ENCODE measurements at places on chromosomes 1 and 21.

DNA sequence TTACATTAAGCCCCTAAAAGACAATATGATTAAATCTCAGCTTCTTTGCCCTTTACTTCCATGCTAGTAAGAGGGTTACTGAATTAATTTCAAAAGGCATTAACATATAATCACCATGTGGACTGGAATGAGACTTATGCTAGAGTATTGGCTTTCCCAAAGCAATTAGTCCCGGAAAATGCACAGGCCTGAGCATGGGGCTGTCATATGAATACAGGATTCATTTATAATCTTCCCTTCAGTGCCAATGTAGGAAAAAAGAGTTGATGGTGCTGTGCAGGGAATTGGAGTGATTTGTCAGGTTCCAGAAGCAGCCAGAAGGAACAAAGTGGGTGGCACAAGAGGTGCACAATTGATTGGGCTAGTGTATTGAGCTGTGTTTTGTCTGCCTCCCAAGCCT, 199.0 kb upstream of the L1TD1 start:
- DNase-seq: no peak

GRCh38 chr1:157156058-157156541, 17.9 kb upstream of the ETV3 start:
- peak; percentile 93 for DNase-seq

DNA sequence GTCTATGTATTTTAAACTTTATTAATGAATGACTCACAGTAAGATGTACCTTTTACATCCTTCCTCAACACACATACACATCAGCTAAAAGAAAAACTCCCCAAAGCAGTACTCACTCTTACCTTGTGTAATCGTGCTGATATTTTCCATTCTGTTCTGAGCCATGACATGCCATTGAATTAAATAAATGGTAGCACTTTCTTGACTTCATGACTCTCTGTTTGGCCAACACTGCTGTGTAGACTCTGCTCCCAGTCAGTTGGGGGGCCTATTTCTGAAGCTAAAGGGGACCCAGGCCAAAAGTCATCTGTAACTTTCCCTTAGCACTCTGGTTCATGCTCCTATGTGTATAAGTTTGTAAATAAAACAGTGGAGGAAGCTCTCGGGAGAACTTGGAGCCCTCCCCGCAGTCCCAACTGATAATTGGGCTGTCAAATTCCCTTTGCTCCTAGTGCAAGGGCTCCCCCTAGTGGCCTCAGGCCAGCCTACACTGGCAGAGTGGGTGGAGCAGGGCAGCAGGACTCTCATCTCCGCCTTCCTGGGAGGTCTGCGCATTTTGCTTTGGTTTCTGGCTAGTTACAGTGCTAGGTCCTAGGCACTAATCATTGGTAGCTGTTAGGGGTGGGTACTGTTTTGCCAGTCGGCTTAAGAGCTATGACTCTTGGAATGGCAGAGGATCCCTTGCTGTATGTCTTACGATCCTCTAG, 1.7 kb upstream of the FYB2 start:
- peak; percentile 96 for DNase-seq

GRCh38 chr1:96220651-96221050, 500.9 kb upstream of the PTBP2 start:
- no peak for DNase-seq

DNA sequence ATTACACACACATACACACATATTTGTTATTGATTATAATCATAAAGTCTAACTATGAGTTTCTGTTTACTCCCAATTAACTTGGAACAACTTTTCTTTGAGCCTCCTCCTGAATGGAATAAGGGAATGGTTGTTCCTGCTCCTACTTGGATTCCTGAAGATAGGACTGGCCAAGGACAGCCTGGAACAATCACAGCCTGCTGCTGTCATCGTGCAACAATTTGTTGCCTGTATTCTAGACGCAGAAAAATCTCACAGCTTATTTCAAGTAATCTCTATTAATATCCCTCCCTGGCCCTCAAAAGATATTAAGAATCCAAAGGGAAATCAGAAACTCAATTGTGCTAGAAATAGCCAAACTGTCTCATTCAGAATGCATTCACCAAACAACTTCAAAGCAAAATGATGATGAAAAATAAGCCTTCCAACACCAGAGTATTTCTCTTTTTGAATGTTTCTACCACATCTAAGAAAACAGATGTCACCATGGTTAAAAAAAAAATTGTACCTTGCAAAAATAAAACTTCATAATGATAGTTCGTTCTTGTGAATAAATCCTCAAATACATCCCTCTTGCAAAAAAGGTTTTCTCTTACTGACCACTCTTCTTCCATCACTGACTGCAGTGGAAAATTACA, 30.9 kb downstream of the RCAN1 start:
- no peak for DNase-seq

DNA sequence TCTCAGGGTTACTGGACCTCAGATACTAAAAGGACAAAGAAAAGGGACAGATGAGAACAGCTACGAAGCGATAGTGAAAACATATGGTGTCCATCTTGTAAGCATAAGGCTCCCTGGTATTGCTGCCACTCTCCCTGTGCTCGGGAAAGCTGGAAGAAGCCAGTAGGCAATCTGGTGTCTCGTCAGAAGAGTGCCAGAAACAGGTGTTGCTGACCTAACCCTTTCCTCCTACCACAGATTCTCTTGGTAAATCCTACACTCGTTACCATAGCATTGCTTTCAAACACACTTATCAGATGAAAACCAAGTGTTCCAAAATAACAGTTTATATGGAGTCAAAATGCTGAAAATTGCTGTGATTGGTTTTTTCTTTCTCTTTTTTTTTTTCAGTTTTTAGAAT, 146.3 kb downstream of the NRIP1 start:
- DNase-seq: no peak

- DNase-seq: peak; percentile 32
Observed at GRCh38 chr21:16775076-16775475, 737.8 kb upstream of the CXADR start.

DNA sequence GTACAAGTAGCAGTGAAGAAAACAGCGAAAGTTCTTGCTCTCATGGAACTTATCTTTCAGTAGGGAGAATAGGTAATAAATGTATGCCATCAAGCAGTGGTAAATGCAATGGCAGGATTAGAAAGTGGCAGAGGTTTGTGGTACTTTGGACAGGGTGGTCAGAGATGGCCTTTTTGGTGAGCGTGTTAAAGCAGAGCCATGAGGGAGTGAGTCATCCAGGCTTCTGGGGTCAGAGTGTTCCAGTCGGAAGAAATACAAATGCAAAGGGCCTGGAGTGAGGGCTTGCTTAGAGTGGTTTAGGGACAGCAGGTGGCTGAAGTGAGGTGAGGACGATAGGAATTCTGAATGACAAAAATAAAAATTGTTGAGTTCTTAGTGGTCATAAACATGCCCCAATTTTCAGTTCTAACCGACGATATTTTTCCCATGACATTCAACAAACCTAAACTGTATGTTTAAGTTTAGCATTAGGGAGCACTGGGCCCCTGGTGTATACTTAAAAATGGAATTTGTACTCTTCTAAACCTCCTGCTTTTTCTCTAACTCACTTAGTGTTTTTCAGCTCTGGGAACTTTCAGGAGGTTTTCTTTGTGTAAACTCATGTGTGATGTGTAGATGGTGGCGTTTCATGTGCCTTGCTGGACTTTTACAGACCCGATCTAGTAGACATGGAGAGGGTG, 78.2 kb downstream of the MACF1 start:
- DNase-seq: no peak

GRCh38 chr1:64516803-64517568, 47.1 kb downstream of the CACHD1 start:
- DNase-seq: peak; percentile 64

- peak; percentile 28 for DNase-seq
Observed at GRCh38 chr1:69269491-69269890, 298.2 kb upstream of the LRRC7 start.

- DNase-seq: no peak
Observed at GRCh38 chr1:181541458-181541857, 58.1 kb downstream of the CACNA1E start.
